ENCODE measurements at places on chromosomes 5 and 9. TPM values are rescaled to one million over a fixed set of nuclear protein-coding genes. Genes with fewer than 3 reads are reported as not detected.

Gene PCDHA2
- not detected for polyA plus RNA-seq

Gene ARAP3
- polyA plus RNA-seq: 4.3 TPM

Gene GPR150
- 1.0 TPM for polyA plus RNA-seq

DNA sequence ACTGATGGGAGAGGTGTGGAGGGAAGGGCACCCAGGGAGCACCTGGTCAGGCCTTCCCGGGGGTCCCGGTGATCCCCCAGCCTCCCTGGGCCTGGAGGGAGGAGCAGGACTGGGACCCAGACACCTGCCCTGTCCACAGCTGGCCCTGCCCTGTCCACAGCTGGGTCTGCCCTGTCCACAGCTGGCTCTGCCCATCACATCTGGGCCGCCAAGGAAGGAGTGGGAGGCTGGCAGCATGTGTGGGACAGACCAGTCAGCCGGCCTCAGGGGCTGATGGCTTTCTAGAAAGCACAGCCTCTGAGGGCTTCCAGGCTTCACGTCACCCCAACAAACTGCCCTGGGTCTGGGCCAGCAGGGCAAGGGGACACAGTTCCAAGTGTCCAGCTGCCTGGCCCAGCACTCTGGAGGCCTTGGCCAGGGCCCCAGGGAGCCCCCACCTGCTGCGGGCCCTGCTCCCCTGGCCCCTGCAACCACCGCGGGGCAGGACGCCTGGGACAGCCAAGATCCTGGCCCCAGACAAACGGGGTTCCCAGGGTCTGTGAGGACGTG lies 12.2 kb downstream of the DNLZ start:
- H3K4me1 ChIP-seq: peaks cover 7% of the 10 kb centered on the region
- peaks cover 26% of the 10 kb centered on the region for H3K36me3 ChIP-seq
- no peak overlapping the region for H3K27ac ChIP-seq
- no peak for DNase-seq

GRCh38 chr9:90523958-90524357 lies 118.7 kb downstream of the DIRAS2 start:
- no peak overlapping the region for H3K4me3 ChIP-seq
- H3K4me1 ChIP-seq: no peaks in the 10 kb centered on the region
- no peaks in the 10 kb centered on the region for H3K36me3 ChIP-seq
- peaks cover 11% of the 10 kb centered on the region for H3K27me3 ChIP-seq
- DNase-seq: no peak
- H3K27ac ChIP-seq: no peak overlapping the region

Gene PDZD2
- polyA plus RNA-seq: 4.9 TPM

Gene ACOT12
- not detected for polyA plus RNA-seq
